MM.1S (cell line): ENCODE measurements at places on chromosomes 2 and 18.

GRCh38 chr2:233819884-233820773, 34.2 kb downstream of the HJURP start:
- DNase-seq: no peak
- no peaks in the 10 kb centered on the region for H3K36me3 ChIP-seq
- no peaks in the 10 kb centered on the region for H3K4me1 ChIP-seq
- no peak overlapping the region for H3K27ac ChIP-seq

GRCh38 chr2:108910541-108911396, 78.3 kb downstream of the EDAR start:
- no peaks in the 10 kb centered on the region for H3K36me3 ChIP-seq
- no peaks in the 10 kb centered on the region for H3K4me1 ChIP-seq
- H3K4me3 ChIP-seq: no peak overlapping the region
- H3K27me3 ChIP-seq: no peaks in the 10 kb centered on the region

- no peak overlapping the region for H3K4me3 ChIP-seq
- no peaks in the 10 kb centered on the region for H3K36me3 ChIP-seq
- peaks cover 22% of the 10 kb centered on the region for H3K4me1 ChIP-seq
- H3K27ac ChIP-seq: no peak overlapping the region
Measured at GRCh38 chr2:196245378-196246140, 74.2 kb upstream of the STK17B start.

- peak overlapping the region; percentile 14; the same call in 1 of the 2 replicates for H3K4me3 ChIP-seq
- peak overlapping the region; percentile 87 for H3K27ac ChIP-seq
- no peaks in the 10 kb centered on the region for H3K27me3 ChIP-seq
- peak; percentile 69 for DNase-seq
- peaks cover 57% of the 10 kb centered on the region for H3K4me1 ChIP-seq
- H3K36me3 ChIP-seq: no peaks in the 10 kb centered on the region
Measured at GRCh38 chr2:173989884-173990215, 24.7 kb upstream of the SP3 start.

- H3K36me3 ChIP-seq: no peaks in the 10 kb centered on the region
- H3K27ac ChIP-seq: no peak overlapping the region
- H3K4me1 ChIP-seq: no peaks in the 10 kb centered on the region
Measured at GRCh38 chr2:30385327-30385726, 61.7 kb upstream of the LCLAT1 start.

GRCh38 chr2:15984368-15985255, 44.3 kb downstream of the MYCN start:
- H3K4me1 ChIP-seq: no peaks in the 10 kb centered on the region
- H3K4me3 ChIP-seq: no peak overlapping the region
- no peaks in the 10 kb centered on the region for H3K36me3 ChIP-seq
- no peak overlapping the region for H3K27ac ChIP-seq

DNA sequence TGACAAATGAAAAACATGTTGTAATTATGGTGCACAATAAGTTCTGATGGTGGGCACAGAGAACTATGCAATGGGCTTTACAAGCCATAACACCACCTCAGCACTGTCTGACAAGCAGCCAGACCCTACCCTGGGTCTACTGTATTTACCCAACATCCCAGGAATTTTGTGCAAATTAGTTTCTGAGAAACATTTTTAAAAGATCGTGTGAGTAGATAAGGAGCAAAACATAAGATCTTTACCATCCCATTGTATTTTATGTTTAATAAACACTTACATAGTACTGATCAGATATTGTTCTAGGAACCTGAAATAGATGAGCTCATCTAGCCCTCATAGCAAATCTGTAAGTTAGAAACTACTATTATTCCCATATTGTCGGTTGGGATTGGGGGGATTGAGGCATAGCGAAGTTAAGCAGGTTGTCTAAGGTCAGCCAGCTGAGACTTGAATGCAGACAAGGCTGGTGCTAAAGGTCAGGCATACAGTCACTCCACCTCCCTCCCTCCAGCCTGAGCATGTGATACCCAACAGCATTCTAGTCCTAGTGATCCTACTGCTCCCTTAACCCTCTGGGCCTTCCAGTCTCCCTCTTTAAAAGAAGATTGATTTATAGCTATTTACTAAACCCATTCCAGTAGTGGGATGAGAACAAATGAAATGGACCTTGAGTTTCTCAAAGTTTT, 67.4 kb upstream of the STAM2 start:
- no peak for DNase-seq
- no peaks in the 10 kb centered on the region for H3K4me1 ChIP-seq
- no peaks in the 10 kb centered on the region for H3K36me3 ChIP-seq
- no peaks in the 10 kb centered on the region for H3K27me3 ChIP-seq
- no peak overlapping the region for H3K4me3 ChIP-seq
- H3K27ac ChIP-seq: no peak overlapping the region

DNA sequence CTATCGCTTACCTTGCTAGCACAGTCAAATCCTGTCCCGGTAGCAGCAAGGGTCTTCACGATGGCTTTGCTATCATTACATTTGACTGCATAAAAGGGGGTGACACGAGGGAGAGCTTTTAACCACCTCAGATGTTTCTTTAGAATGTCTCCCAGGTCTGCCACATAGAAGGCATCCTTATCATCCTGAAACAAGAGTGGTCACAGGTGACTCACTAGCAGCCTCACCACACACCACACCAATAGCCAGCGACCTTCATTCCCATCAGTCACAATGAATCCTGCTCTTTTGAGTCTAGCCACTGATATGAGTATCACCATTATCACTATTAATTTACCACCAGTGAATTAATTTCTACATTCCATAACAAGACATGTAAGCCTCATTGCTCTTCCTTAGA, 3.7 kb downstream of the ODC1 start:
- H3K36me3 ChIP-seq: peaks cover 57% of the 10 kb centered on the region
- no peak for DNase-seq
- no peaks in the 10 kb centered on the region for H3K27me3 ChIP-seq

DNA sequence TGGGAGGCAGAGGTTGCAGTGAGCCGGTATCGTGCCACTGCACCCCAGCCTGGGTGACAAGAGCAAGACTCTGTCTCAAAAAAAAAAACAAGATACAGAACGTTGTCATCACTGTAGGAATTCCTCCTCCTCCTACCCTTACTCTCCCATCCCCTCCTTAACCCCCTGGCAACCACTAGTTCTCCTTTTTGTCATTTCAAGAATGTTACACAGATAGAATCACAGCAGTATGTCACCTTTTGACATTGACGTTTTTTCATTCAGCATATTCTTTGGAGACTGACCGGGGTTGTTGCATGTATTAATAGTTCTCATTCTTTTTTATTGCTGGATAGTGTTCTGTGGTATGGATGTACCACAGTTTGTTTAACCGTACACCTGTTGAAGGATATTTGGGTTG, 32.4 kb downstream of the TTLL4 start:
- no peaks in the 10 kb centered on the region for H3K4me1 ChIP-seq
- DNase-seq: no peak
- no peaks in the 10 kb centered on the region for H3K27me3 ChIP-seq
- no peak overlapping the region for H3K27ac ChIP-seq
